Vagina (tissue), 2 donors: ENCODE measurements at places on chromosomes 4 and X. TPM values are rescaled to one million over a fixed set of nuclear protein-coding genes. Genes with fewer than 3 reads are reported as not detected.

NKX6-1 gene
- total RNA-seq, result not detected

UGT2B10 gene
- total RNA-seq, result not detected

UNC5C gene
- 12.0 TPM for total RNA-seq

LPAR4 gene
- total RNA-seq, result not detected

SSX4B gene
- not detected for total RNA-seq

RIPPLY1 gene
- not detected for total RNA-seq

DCHS2 gene
- total RNA-seq, result 7.9 TPM

- H3K27ac ChIP-seq, result no peak overlapping the region
- H3K27me3 ChIP-seq, result no peaks in the 10 kb centered on the region
- no peak for DNase-seq
These were observed 116.4 kb downstream of the CCNG2 start for GRCh38 chr4:77273412-77273811.

DNA sequence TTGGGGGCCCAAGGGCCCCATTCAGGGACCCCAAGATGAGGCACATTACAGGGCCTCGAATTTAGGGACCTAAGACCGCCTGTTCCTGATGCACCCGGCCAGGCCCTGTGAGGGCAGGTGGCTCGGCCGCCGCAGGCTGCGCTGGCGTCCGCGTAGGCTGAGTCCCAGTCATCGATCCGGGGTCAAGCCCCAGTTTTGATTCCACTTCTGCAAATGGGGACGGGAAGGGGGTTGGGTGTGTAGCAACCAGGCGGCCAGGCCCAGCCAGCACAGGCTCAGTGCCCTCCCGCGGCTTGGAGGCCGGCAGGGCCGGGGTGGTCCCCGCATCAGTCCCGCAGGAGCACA is 327 bp downstream of the PNPLA4 start:
- DNase-seq, result no peak
- H3K27ac ChIP-seq, result peak overlapping the region; percentile 49
- peak overlapping the region; percentile 55 for H3K4me3 ChIP-seq
- no peaks in the 10 kb centered on the region for H3K36me3 ChIP-seq
- H3K27me3 ChIP-seq, result no peaks in the 10 kb centered on the region
- no peaks in the 10 kb centered on the region for H3K4me1 ChIP-seq

DNA sequence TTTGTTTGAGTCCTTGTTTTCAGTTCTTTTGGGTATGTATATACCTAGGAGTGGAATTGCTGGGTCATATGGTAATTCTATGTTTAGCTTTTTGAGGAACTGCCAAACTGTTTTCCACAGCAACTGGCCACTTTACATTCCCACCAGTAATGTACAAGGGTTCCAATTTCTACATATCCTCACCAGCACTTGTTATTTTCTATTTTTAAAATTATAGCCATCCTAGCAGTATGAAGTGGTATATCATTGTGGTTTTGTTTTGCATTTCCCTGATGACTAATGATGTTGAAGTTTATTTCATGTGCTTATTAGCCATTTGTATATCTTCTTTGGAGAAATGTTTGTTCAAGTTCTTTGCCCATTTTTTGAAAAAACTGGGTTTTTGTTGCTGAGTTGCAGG is 39.6 kb downstream of the TMEM164 start:
- H3K36me3 ChIP-seq, result no peaks in the 10 kb centered on the region
- H3K4me3 ChIP-seq, result no peak overlapping the region
- no peaks in the 10 kb centered on the region for H3K27me3 ChIP-seq
- H3K27ac ChIP-seq, result no peak overlapping the region
- DNase-seq, result no peak

- no peak overlapping the region for H3K27ac ChIP-seq
- DNase-seq, result no peak
These were observed 329.6 kb upstream of the CLNK start for GRCh38 chr4:11014199-11014598.

- no peaks in the 10 kb centered on the region for H3K36me3 ChIP-seq
- no peak for DNase-seq
- H3K27ac ChIP-seq, result no peak overlapping the region
- H3K4me1 ChIP-seq, result no peaks in the 10 kb centered on the region
These were observed 43.3 kb downstream of the RPS3A start for GRCh38 chr4:151142758-151143157.

DNA sequence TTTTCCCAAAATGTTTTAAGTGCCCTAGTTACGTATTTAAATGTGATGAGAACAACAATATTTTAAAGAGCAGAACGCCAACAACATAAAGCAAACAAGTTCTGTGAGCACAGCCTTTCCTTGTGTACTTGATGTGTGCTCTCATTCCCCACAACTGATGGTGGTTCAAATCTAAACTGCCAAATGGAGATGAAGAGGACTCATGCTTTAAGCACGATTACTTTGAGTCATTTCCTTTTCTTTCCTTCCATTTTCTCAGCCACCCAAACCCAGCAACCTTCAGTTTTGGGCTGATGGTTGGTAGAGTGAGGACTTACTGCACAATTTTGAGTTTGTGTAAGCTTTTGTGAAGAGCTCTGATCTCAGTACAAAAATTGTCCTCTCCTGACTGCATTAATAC is 1.7 kb downstream of the NSD2 start:
- no peak for DNase-seq
- H3K27me3 ChIP-seq, result no peaks in the 10 kb centered on the region
- peaks cover 20% of the 10 kb centered on the region for H3K4me1 ChIP-seq
- no peaks in the 10 kb centered on the region for H3K36me3 ChIP-seq
- no peak overlapping the region for H3K4me3 ChIP-seq

GRCh38 chr4:104966349-104967033 is 180.2 kb upstream of the TET2 start:
- no peaks in the 10 kb centered on the region for H3K36me3 ChIP-seq
- H3K4me1 ChIP-seq, result peaks cover 6% of the 10 kb centered on the region
- no peak for DNase-seq

DNA sequence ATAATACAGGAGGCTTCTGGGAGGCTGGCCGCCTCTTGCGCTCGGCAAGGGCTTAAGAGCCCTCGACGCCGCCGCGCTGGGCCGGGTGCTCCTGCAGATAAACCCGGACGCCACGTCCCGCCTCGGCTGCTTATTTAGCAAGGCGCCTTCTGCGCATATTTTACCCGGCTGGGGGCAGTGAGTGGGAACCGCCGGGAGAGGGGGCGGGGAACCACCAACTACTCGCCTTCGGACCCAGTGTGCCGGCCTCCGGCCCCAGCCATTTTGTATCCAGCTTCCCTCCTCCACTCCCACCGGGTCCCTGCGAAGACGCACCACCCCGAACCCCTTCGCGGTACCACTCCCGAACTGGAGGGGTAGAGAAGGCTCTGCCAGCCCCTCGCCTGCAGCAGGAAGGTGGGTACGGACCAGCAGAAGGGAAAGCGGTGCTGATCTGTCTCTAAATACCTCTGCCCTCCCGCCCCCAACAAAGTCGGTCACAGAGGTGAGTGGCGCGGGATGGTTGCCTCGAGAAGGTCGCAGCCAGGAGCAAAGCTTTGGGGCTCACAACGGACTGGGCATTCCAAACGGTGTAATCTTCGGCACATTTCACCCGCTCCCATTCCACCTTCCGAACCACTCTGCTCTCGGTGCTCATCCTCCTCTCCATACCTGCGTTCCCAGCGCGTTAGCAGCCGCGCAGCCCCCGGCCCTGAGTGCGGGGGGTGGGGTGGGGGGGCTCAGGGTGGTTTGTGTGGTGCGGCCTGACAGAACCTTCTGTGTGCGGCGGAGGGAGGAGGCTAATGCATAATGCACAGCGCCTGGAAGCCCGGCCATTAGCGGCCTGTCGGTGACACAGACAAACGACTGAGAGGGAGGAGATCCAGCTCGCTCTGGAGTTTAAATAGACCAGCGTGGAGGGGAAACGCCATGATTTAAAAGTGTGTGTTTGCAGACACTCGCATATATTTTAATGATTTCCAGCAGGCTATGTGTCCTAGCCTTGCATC is 4.9 kb upstream of the BCOR start:
- no peak overlapping the region for H3K4me3 ChIP-seq
- no peaks in the 10 kb centered on the region for H3K36me3 ChIP-seq
- no peaks in the 10 kb centered on the region for H3K27me3 ChIP-seq
- no peak overlapping the region for H3K27ac ChIP-seq
- H3K4me1 ChIP-seq, result peaks cover 22% of the 10 kb centered on the region

- no peaks in the 10 kb centered on the region for H3K27me3 ChIP-seq
- no peak for DNase-seq
- H3K4me1 ChIP-seq, result no peaks in the 10 kb centered on the region
These were observed 57.8 kb downstream of the SPATA4 start for GRCh38 chr4:176137631-176138030.

DNA sequence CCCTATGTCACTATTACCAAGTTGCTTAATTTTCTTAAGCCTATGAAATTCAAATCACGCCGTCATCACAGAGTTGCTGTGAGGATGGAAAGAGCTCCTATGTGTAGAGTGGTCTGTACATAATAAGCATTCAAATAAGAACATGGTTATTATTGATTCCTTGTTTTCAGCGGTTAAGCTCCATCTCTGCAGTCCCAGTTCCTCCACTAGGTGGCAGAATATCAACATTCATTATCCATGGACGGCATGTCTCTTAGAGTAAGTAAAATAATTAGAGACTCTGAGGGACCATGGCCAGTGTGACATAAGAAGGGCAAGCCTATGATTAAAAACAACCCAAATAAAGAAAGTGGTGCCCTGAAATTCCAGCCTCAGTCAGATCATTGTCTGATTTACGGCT is 132.5 kb upstream of the NHS start:
- H3K4me3 ChIP-seq, result no peak overlapping the region
- H3K27ac ChIP-seq, result no peak overlapping the region
- no peaks in the 10 kb centered on the region for H3K4me1 ChIP-seq
- H3K27me3 ChIP-seq, result no peaks in the 10 kb centered on the region
- DNase-seq, result no peak
- H3K36me3 ChIP-seq, result no peaks in the 10 kb centered on the region

- H3K4me1 ChIP-seq, result no peaks in the 10 kb centered on the region
- no peaks in the 10 kb centered on the region for H3K27me3 ChIP-seq
These were observed 25.6 kb downstream of the IQSEC2 start for GRCh38 chrX:53255738-53256191.
